HuH-7 (cell line): ENCODE measurements at places on chromosomes 12 and 14.

GRCh38 chr12:110998165-110998564 is 77.8 kb upstream of the MYL2 start:
- no peak for DNase-seq

GRCh38 chr14:102430212-102430908 is 67.6 kb downstream of the TECPR2 start:
- no peak for DNase-seq

GRCh38 chr12:118465706-118466105 is 89.4 kb downstream of the SUDS3 start:
- DNase-seq: no peak

DNA sequence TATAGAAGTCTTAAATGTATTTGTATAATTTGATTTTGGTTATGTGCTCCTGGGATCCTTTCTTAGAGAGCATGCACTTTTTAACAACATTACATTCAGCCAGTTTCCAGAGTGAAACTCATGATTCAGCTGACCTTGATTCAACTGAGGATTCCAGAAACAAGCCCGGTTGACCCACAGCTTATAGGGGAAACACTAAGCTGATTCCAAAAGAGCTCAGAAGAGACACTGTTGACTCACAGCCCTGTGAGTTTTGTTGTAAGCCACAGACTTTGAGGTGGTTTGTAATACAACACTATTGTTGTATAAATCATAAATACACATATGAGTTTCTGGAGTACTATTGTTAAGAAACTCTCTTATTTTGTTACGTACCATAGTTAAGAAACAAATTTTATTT is 133.8 kb upstream of the MGAT4C start:
- no peak for DNase-seq

- DNase-seq: no peak
Measured at GRCh38 chr14:61925732-61926435, 163.7 kb downstream of the SNAPC1 start.
